ENCODE measurements at places on chromosomes 11 and 22.

DNA sequence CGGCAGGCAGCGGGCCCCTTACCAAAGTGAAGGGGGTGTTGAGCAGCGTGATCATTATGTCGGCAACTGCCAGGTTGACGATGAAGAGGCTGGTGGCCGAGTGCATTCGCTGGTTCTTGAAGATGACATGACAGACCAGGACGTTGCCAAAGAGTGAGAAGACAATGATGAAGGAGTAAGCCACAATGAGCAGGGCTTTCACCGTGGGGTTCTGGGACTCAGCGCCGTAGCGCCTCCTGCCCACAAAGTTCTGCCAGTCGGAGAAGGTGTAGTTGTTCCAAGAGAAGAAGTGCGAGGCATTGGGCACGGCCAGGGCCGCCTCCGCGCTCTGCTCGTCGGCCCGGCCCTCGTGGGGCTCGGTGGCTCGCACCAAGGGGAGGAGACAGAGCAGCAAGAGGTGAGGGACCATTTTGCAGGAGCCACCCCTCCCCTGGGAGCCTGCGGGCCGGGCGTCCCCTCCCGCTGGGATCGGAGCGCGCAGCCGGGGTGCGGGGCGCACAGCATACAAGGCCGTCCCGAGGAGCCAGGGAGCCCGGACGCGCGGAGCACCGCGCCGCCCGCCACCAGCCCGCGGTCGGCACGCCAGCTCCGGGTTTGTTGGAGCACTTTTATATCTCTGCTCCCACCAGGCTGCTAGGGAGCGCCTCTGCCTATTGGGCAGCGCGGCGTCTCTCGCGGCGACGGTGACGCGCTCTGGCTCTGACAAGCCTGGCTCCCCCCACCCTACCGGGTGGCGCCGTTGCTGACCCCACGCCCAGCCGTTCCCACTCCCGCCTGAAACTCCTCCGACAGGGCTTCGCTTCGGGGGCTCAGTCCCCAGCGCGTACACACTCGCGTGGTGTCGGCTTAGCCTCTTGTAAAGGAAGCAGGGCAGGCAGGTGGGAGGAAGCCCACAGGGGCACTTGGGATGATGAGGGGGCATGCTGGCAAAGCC, at the start of gene GPR83:
GPR83 (minus strand) TSS at position 581 of the 934 bp plus-strand sequence; CDS start at position 409, 172 bp downstream.
- no peaks in the 10 kb centered on the region for H3K36me3 ChIP-seq
- no peaks in the 10 kb centered on the region for H3K4me1 ChIP-seq
- no peak for DNase-seq
- no peak within 1 kb of the TSS for H3K4me3 ChIP-seq
- H3K27ac ChIP-seq: no peak within 1 kb of the TSS

- DNase-seq: no peak
- H3K27ac ChIP-seq: no peak within 1 kb of the TSS
- H3K4me1 ChIP-seq: no peaks in the 10 kb centered on the region
- H3K4me3 ChIP-seq: no peak within 1 kb of the TSS
- no peaks in the 10 kb centered on the region for H3K27me3 ChIP-seq
- no peaks in the 10 kb centered on the region for H3K36me3 ChIP-seq
Observed at GRCh38 chr11:4482445-4482844, at the start of gene OR52K1. TSS of gene OR52K1 (plus strand) at chr11:4482646. CDS start at chr11:4488901, 6,255 bp downstream.

GRCh38 chr11:44736791-44737190, 10.0 kb downstream of the TSPAN18 start:
- H3K36me3 ChIP-seq: no peaks in the 10 kb centered on the region
- H3K4me1 ChIP-seq: peaks cover 26% of the 10 kb centered on the region
- H3K27ac ChIP-seq: no peak overlapping the region

DNA sequence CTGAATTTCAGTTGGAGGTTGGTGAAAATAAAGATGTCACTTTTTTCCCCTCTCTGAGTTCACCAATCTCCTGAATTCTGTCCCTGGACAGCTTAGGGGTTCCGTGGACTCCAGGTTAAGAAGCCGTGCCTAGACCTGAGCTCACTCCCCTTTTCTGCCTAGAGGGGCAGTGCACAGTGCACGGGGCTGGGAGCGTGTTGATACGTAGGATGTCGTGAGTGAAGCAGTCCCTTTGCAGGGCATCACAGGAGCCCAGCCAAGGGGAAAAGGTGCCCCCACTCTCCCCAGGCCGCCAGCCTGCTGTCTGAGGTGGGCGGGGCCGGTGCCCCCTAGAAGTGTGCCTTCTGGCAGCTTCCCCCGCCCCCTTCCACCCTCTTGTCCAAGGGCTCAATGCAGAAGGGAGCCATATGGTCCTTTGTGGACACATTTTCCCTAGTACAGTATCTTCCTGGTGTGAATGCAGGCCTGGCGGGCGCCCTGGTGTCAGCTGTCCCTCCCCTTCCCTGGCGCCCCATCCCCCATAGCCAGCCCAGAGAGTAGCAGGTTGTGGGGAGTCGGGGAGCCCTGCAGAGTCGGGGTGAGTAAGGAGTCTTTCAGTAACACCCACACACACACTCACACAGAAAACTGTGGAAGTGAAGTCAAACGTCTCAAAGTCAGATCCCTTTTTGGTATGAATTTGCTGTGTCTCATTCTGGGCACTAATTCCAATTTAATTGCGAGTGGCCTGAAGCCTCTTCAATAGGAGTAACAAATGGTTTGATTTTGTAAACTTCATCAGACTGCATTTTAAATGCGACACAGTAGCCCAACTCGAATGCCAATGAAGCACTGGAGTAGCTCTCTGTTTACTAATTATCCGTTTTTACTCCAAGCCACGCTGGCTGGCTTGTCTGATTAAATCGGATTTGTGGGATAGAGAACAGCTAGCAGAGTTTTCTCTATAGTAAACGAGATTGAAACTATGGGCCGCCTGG, 67.5 kb upstream of the NNMT start:
- no peaks in the 10 kb centered on the region for H3K27me3 ChIP-seq
- DNase-seq: no peak
- no peak overlapping the region for H3K27ac ChIP-seq
- peaks cover 6% of the 10 kb centered on the region for H3K4me1 ChIP-seq
- H3K4me3 ChIP-seq: no peak overlapping the region
- no peaks in the 10 kb centered on the region for H3K36me3 ChIP-seq

GRCh38 chr11:32131321-32131720, 40.4 kb downstream of the RCN1 start:
- H3K4me1 ChIP-seq: no peaks in the 10 kb centered on the region
- no peak overlapping the region for H3K27ac ChIP-seq
- no peak overlapping the region for H3K4me3 ChIP-seq
- H3K36me3 ChIP-seq: no peaks in the 10 kb centered on the region
- no peak for DNase-seq

- H3K36me3 ChIP-seq: peaks cover 8% of the 10 kb centered on the region
- H3K27me3 ChIP-seq: no peaks in the 10 kb centered on the region
- H3K27ac ChIP-seq: no peak overlapping the region
- H3K4me1 ChIP-seq: no peaks in the 10 kb centered on the region
Observed at GRCh38 chr11:64258946-64259532, 7.7 kb downstream of the PLCB3 start.

GRCh38 chr11:1932105-1932480, 12.6 kb downstream of the TNNT3 start:
- H3K27ac ChIP-seq: no peak overlapping the region
- H3K4me1 ChIP-seq: no peaks in the 10 kb centered on the region
- H3K36me3 ChIP-seq: no peaks in the 10 kb centered on the region
- no peaks in the 10 kb centered on the region for H3K27me3 ChIP-seq
- DNase-seq: no peak

- H3K4me3 ChIP-seq: no peak overlapping the region
- DNase-seq: no peak
- no peaks in the 10 kb centered on the region for H3K4me1 ChIP-seq
- H3K27ac ChIP-seq: no peak overlapping the region
- H3K27me3 ChIP-seq: no peaks in the 10 kb centered on the region
Observed at GRCh38 chr11:126526471-126526870, 171.0 kb downstream of the ST3GAL4 start.

- H3K4me3 ChIP-seq: no peak overlapping the region
- H3K27ac ChIP-seq: peak overlapping the region; percentile 73
- no peaks in the 10 kb centered on the region for H3K27me3 ChIP-seq
- H3K4me1 ChIP-seq: peaks cover 14% of the 10 kb centered on the region
Observed at GRCh38 chr11:126061707-126062678, 673 bp downstream of the CDON start.

- H3K27ac ChIP-seq: no peak overlapping the region
- no peaks in the 10 kb centered on the region for H3K27me3 ChIP-seq
- no peak overlapping the region for H3K4me3 ChIP-seq
- no peak for DNase-seq
- H3K36me3 ChIP-seq: no peaks in the 10 kb centered on the region
Observed at GRCh38 chr11:90243534-90243933, 20.7 kb upstream of the CHORDC1 start.

DNA sequence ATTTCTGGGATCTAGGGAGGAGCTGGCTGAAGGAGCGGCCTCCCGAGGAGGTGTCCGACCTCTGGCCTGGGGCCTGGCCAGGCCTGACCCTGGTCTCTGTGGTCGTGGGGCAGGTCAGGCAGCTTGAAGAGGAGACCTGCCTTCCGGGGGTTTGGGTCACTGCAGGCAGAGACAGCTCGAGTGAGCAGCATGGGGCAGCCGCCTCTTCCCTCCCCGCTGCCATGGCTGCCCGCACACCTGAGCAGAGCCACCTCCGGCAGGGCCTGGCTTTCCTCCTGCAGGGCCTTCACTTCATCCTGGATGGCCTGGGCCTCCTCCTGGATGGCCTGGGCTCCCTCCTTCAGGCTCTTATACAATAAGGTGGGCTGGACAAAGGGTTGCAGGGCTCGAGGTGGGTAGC, 8.0 kb upstream of the NAALADL1 start:
- H3K27me3 ChIP-seq: no peaks in the 10 kb centered on the region
- no peak for DNase-seq
- H3K4me1 ChIP-seq: no peaks in the 10 kb centered on the region

- no peaks in the 10 kb centered on the region for H3K27me3 ChIP-seq
- no peaks in the 10 kb centered on the region for H3K36me3 ChIP-seq
- DNase-seq: no peak
- H3K27ac ChIP-seq: no peak overlapping the region
Observed at GRCh38 chr22:25955323-25955722, 213.3 kb downstream of the MYO18B start.

GRCh38 chr22:30968015-30968923, at the start of gene MORC2:
TSS of gene MORC2 (minus strand) at chr22:30968774. CDS start at chr22:30967889, 885 bp downstream.
- H3K36me3 ChIP-seq: peaks cover 19% of the 10 kb centered on the region
- no peaks in the 10 kb centered on the region for H3K27me3 ChIP-seq
- DNase-seq: no peak

DNA sequence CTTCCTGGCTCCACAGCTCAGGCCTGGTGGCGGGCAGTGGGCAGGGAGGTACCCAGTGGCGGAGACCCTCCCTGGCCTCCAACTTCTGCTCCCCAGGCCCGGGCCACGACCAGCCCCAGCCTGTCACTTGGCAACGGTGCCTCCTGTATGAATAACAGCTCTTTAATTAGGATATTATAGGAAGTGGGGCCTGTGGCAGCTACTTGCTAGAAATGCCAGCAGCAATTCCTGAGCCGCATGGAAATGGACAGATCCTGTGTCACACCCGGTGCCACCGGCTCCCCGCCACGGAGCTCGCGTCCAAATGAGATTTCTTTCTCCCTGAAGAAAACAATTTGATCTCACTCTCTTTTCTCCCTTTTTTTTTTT, 104.5 kb downstream of the CHST1 start:
- DNase-seq: no peak
- no peaks in the 10 kb centered on the region for H3K27me3 ChIP-seq
- H3K4me1 ChIP-seq: no peaks in the 10 kb centered on the region

GRCh38 chr11:34432822-34433221, 5.9 kb upstream of the CAT start:
- H3K36me3 ChIP-seq: no peaks in the 10 kb centered on the region
- no peak overlapping the region for H3K27ac ChIP-seq
- DNase-seq: no peak
- no peak overlapping the region for H3K4me3 ChIP-seq
- H3K4me1 ChIP-seq: peaks cover 4% of the 10 kb centered on the region

GRCh38 chr11:16612566-16613261, 125.7 kb upstream of the C11orf58 start:
- H3K27me3 ChIP-seq: peaks cover 60% of the 10 kb centered on the region
- H3K36me3 ChIP-seq: no peaks in the 10 kb centered on the region
- peaks cover 21% of the 10 kb centered on the region for H3K4me1 ChIP-seq
- no peak overlapping the region for H3K27ac ChIP-seq
- DNase-seq: no peak
- no peak overlapping the region for H3K4me3 ChIP-seq

GRCh38 chr22:17471886-17472535, 91.3 kb upstream of the SLC25A18 start:
- H3K4me1 ChIP-seq: no peaks in the 10 kb centered on the region
- no peak overlapping the region for H3K4me3 ChIP-seq
- no peaks in the 10 kb centered on the region for H3K36me3 ChIP-seq

GRCh38 chr11:12258451-12258850, 118.9 kb upstream of the PARVA start:
- peaks cover 42% of the 10 kb centered on the region for H3K36me3 ChIP-seq
- H3K27me3 ChIP-seq: no peaks in the 10 kb centered on the region
- H3K27ac ChIP-seq: no peak overlapping the region
- H3K4me1 ChIP-seq: no peaks in the 10 kb centered on the region
- no peak for DNase-seq
- no peak overlapping the region for H3K4me3 ChIP-seq
